Adipose tissue (tissue), 3 donors: ENCODE measurements at places on chromosomes 7 and 10. TPM values are rescaled to one million over a fixed set of nuclear protein-coding genes. Genes with fewer than 3 reads are reported as not detected.

CYP3A7 gene
- not detected for polyA plus RNA-seq

DYDC2 gene
- polyA plus RNA-seq, result 0.07 TPM

MRC1 gene
- polyA plus RNA-seq, result 43.2 TPM

AGAP9 gene
- 6.1 TPM for polyA plus RNA-seq
